Sigmoid colon (tissue), 7 donors: ENCODE measurements at places on chromosomes 3 and 15. TPM values are rescaled to one million over a fixed set of nuclear protein-coding genes. Genes with fewer than 3 reads are reported as not detected.

Gene ISL2
- total RNA-seq = 3.0 TPM

Gene SNX22
- 0.83 TPM for total RNA-seq

- H3K27me3 ChIP-seq = no peaks in the 10 kb centered on the region
- no peak overlapping the region for H3K4me3 ChIP-seq
- no peaks in the 10 kb centered on the region for H3K4me1 ChIP-seq
- H3K27ac ChIP-seq = no peak overlapping the region
Measured at GRCh38 chr15:41596972-41597371, 38.0 kb downstream of the TYRO3 start.

- no peaks in the 10 kb centered on the region for H3K4me1 ChIP-seq
- H3K27ac ChIP-seq = no peak overlapping the region
- no peaks in the 10 kb centered on the region for H3K27me3 ChIP-seq
- no peak for DNase-seq
- no peaks in the 10 kb centered on the region for H3K36me3 ChIP-seq
Measured at GRCh38 chr3:5429517-5429890, 242.0 kb downstream of the EDEM1 start.

DNA sequence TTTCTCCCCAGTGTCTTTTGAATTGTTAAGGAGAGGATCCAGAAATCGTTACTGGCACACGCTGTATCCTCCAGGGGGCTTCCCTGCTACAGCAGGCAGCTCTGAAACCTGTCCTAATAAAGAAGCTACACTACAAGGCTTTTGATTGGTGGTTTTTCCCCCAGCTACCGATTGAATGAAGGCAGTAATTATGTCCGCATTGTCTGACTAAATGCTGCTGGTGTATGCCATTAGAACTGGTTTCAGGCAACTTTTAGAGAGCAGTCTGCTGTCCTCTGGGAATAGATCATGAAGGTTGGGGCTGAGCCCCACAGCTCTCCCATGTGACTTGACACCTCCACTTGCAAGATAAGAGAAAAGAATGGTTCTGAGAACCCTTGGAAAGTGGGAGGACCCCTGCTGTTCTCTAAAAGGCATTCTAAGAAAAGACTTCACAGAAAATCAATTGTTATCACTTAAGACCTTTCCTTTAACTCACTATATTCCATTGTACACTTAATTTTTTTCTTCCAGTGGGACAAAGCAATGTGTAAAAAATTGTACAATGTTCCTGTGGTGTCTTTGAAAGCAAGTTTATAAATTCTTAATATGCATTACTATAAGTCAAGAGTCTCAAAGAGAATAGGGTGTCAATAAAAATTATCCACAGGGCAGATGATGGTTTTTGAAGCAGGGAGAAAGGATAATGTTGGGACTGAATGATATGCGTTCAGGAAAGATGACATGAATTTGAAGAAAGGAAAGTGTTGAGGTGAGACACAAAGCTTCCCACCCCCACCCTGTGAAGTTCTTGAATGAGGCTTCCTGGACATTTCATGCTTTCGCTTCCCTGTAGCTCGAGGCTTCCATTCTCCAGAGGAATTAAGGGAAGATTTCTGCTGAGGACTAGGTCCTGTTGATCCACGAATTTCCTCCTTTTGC, 53.0 kb upstream of the DAZL start:
- H3K27ac ChIP-seq = no peak overlapping the region
- H3K27me3 ChIP-seq = no peaks in the 10 kb centered on the region
- no peak for DNase-seq
- H3K36me3 ChIP-seq = no peaks in the 10 kb centered on the region

Gene INKA1
- 3.9 TPM for total RNA-seq

DNA sequence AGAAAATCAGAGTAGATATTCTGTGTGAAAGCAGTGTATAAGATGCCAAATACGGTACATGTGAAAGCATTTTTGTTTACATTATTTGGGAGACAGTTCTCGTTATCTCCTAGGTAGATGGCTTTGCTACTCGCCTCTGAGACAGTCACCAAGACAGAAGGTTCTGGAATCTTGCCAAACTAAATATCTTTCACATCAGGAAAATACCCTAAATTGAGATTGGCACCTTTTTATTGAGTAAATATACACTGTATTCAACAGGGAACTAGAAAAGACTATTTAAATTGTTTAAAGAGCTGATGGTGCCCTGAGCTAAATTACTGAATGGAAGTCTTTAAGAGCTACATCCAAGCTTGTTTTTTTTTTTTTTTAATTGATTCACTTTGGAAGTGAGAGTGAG, 3.4 kb downstream of the FGD5 start:
- DNase-seq = no peak
- no peaks in the 10 kb centered on the region for H3K36me3 ChIP-seq
- no peaks in the 10 kb centered on the region for H3K27me3 ChIP-seq
- no peak overlapping the region for H3K27ac ChIP-seq
- H3K4me1 ChIP-seq = no peaks in the 10 kb centered on the region
- no peak overlapping the region for H3K4me3 ChIP-seq

Gene SERINC4
- not detected for total RNA-seq

DNA sequence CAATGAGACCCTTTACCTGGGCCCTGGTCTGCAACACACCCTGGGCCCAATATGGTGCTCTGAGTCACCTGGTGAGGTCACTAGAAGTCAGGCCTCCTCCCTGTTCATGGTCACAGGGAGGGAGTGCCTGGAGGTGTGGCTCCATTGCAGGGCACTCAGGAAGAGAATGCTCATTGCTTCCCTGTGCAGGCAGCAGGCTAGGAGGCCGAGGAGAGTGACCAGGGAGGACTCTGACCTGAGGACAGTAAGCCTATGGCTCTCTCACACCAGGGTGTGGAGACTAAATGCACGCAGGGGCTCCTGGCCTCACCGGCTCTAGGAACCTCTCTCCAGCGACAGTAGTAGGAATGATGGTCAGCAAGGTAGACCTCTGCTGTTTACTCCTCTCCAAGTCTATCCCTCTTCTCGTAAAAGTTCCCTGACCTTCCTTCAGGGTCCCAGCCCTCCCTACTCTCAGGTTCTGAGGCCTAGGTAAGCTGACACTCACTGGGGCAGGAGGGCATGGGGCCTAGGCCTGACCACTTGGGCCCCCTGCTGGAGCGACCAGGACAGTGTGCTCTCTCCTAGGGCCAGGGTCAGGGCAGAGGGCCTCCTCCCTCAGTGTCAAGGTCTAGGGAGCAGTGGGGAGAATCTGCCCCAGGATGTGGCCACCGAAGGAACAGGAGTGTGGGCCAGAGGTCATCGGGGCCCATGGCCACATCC, 9.6 kb upstream of the SLCO2A1 start:
- H3K27ac ChIP-seq = no peak overlapping the region
- H3K4me3 ChIP-seq = no peak overlapping the region
- H3K27me3 ChIP-seq = no peaks in the 10 kb centered on the region
- DNase-seq = peak; percentile 34
- no peaks in the 10 kb centered on the region for H3K4me1 ChIP-seq

Gene TAGLN3
- total RNA-seq = 16.1 TPM

GRCh38 chr15:31013863-31014607, 22.6 kb upstream of the MTMR10 start:
- H3K4me1 ChIP-seq = no peaks in the 10 kb centered on the region
- no peaks in the 10 kb centered on the region for H3K27me3 ChIP-seq
- no peak for DNase-seq
- H3K4me3 ChIP-seq = no peak overlapping the region

Gene CADM2
- total RNA-seq = 16.5 TPM

GRCh38 chr3:15998911-15999310, 175.6 kb upstream of the GALNT15 start:
- DNase-seq = no peak
- no peaks in the 10 kb centered on the region for H3K4me1 ChIP-seq
- no peak overlapping the region for H3K27ac ChIP-seq
- no peaks in the 10 kb centered on the region for H3K27me3 ChIP-seq

Gene MITF
- total RNA-seq = 66.0 TPM

Gene GABRR3
- total RNA-seq = not detected

Gene HRG
- total RNA-seq = not detected

Gene HIGD2B
- total RNA-seq = not detected

DNA sequence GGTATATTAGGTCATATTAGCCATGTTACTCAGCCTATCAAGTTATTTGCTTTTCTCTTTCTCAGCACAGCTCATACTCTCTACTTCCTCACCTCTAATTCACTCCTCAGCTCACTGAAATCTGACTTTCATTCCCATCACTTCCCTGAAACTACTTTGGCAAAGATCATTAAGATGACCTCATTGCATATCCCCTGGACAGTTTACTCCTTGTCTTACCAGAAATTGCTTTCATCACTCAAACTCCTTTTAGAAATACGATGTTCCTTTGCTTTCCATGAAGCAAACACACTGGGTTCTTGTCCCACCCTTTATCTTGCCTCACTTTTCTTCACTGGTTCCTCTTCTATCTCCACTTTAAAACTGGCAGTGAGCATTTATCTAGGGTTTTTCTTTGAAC, 354.4 kb downstream of the TUSC7 start:
- no peak for DNase-seq
- H3K27ac ChIP-seq = no peak overlapping the region
- no peaks in the 10 kb centered on the region for H3K4me1 ChIP-seq
- no peaks in the 10 kb centered on the region for H3K27me3 ChIP-seq

GRCh38 chr3:141680620-141681389, 57.3 kb upstream of the RNF7 start:
- no peaks in the 10 kb centered on the region for H3K36me3 ChIP-seq
- H3K4me3 ChIP-seq = no peak overlapping the region
- no peaks in the 10 kb centered on the region for H3K27me3 ChIP-seq
- no peak for DNase-seq

Gene RHCG
- not detected for total RNA-seq

DNA sequence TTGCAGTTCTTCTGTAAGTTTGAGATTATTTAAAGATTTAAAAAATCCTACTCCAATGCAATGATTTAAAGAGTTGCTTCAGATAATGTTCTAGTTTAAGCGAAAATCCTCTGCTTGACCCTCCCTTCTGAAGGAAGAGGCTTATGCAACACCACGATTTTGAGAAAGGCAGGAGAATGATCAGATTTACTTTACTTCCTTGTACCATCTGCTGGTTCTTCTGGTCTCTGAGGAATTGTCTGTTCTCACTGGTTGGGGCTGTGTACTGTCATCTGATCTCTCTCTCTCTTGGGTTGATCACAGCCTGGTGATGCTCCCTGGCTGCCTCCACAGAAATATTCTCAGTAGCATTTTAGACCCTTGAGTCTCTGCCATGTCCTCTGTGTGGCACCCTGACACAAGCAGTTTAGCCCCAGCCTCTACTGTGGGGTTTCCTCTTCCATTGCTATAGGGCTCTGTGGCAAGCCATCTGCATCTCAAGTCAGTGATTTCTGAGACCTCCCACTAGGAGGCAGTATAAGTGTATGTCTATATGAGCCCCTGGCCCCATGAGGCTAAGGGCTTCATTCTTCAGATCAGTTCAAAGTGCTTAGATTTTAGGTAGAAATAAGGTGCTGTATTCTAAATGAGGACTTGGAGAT, 50.8 kb upstream of the PLAAT1 start:
- H3K4me1 ChIP-seq = no peaks in the 10 kb centered on the region
- H3K27me3 ChIP-seq = no peaks in the 10 kb centered on the region
- no peaks in the 10 kb centered on the region for H3K36me3 ChIP-seq
- no peak overlapping the region for H3K27ac ChIP-seq
- no peak for DNase-seq
- no peak overlapping the region for H3K4me3 ChIP-seq

DNA sequence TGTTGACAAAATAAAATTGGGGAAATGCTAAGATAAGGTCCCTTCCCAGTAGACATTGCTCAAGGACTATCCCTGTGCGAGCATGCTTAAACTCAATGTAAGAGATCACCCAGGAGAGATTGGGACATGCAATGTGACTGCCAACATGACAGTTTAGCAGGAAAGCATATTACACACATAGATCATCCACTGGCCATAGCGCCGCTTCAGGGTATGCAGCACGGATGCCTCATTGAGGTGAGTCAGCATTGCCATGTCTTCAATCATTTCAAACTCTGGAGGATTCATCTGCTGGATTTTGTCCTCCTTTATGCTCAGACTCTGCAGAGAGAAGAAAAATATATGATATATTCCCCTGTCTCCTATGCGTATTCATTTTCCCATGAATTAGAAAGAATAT, 8.9 kb downstream of the MYH15 start:
- H3K36me3 ChIP-seq = no peaks in the 10 kb centered on the region
- H3K27ac ChIP-seq = no peak overlapping the region
- H3K4me1 ChIP-seq = no peaks in the 10 kb centered on the region
- H3K4me3 ChIP-seq = no peak overlapping the region
